ENCODE measurements at places on chromosomes 12 and 14. TPM values are rescaled to one million over a fixed set of nuclear protein-coding genes. Genes with fewer than 3 reads are reported as not detected.

Gene MYH7
- total RNA-seq, result not detected

Gene PLEKHG7
- not detected for total RNA-seq

Gene PAH
- total RNA-seq, result not detected

Gene ZDHHC22
- not detected for total RNA-seq

Gene GARIN6
- not detected for total RNA-seq

Gene DPF3
- total RNA-seq, result not detected

Gene SLCO1C1
- not detected for total RNA-seq

Gene TBPL2
- not detected for total RNA-seq

Gene EXOC3L4
- total RNA-seq, result 1.7 TPM

Gene SERPINA12
- not detected for total RNA-seq

Gene SOAT2
- total RNA-seq, result 0.79 TPM
